Left ventricle myocardium inferior (tissue), 1 donor: ENCODE measurements at places on chromosomes 1 and 21. TPM values are rescaled to one million over a fixed set of nuclear protein-coding genes. Genes with fewer than 3 reads are reported as not detected.

GRCh38 chr1:154931940-154932487, 4.5 kb downstream of the PMVK start:
- DNase-seq, result no peak

DNA sequence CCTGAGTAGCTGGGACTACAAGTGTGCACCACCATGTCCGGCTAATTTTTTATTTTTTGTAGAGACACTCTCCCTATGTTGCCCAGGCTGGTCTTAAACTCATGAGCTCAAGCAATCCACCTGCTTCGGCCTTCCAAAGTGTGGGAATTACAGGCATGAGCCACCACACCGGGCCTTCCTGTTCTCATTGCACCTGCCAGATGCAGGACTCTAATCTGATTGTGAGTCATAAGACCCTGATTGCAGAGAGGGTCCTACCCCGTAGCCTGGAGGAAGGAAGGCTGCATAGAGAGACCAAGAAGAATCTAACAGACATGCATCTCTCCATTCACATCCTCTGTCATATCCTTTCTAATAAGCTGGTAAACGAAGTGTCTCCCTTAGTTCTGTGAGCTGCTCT, 19.5 kb upstream of the CGN start:
- no peak for DNase-seq

GRCh38 chr21:21148514-21148913, 150.3 kb downstream of the NCAM2 start:
- DNase-seq, result no peak

DNA sequence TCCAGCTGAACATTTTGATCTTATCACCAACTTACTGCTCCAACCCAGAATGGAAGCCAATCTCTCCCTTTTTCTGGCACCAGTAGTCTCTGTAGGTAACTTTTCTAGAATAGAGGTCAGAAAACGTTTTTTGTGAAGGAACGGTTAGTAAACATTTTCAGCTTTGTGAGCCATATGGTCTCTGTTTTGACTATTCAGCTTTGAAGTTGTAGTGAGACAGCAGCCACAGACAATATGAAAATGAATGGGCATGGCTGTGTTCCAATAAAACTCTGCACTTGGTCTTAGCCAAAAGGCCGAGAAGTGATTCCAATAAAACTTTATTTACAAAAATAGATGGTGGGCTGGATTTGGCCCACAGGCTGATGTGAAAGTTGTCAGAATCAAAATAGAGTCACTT, 28.9 kb downstream of the MAP10 start:
- DNase-seq, result no peak

DNA sequence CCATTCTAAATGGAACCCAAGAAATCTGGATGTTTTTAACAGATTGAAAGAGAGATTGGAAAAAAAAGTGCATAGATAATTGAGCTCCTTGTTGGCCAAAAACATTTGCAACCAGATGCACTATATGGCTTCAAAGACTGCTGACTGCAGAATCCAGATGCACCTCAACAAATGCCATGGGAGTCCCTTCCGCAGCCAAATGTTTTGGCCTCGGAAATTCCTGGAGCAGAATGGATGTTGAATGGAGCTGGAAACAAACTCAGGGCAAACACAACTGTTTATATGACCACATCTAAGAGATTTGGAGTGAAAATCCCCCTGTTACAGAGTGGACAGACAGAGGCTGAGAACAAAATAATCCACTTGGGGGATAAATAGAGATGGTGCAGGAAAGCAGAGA, 285.0 kb upstream of the NFIA start:
- DNase-seq, result no peak

Gene GFI1
- 0.25 TPM for total RNA-seq

GRCh38 chr1:66730462-66730861, 21.8 kb upstream of the DYNLT5 start:
- DNase-seq, result no peak

DNA sequence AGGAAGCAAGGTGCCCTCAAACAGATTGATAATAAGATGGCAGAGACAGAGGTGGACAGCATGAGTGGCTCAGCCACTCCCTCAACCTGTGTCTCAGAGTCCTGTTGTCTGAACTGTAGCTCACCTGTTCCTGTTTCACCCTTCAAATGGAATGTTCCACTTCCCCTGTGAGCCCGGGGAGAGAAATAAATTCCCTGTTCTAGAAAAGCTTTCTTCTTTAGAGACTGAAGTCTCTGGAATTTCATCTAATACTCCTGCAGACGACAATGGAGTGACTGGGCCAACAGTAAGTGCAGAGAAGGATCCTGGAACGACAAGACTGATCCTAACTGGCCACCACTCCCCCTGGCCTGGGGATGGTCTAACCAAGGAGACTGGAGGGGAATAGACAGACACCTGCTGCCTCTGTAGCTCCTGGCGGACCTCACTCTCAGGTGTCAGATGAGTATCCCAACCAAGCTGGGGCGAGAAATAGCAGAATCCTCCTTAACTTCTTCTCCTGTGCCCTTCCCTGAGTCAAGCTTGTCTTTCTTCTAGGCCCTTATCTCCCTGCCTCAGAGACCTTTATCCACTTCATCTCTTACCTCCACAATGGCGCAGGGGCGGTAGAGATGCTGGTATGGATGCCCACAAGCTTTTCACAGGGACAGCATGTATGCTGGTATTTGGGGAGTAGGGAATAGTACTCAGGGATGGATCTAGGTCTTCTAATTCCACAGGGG, 45.4 kb downstream of the PLEKHA6 start:
- no peak for DNase-seq

Gene FAM177B
- total RNA-seq, result not detected
